Suprapubic skin (tissue), 4 donors: ENCODE measurements at places on chromosomes 1 and 21. TPM values are rescaled to one million over a fixed set of nuclear protein-coding genes. Genes with fewer than 3 reads are reported as not detected.

Gene CD1E
- total RNA-seq, result 8.9 TPM

DNA sequence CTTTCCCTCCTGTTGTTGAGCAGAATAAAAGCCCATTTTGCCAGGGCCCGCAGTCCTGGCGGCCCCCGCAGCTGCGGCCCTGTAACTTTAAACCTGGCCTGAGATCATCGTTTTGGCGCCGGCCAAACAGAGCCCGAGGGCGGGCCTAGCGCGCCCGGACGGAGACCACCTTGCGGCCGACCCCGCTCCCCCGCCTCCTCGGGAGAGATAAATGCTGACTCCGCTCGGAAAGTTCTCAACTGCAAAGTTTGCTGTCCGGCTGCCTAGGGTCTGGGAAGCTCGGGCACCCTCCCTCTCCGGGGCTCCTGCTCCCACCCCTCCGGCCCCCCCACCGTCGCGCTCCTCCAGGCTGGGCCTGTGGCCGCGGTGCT lies at the start of gene PDPN:
TSS of gene PDPN (plus strand) at position 238 of the 371 bp plus-strand sequence. CDS start 202 bp downstream, outside the sequence.
- DNase-seq, result peak; percentile 72

Gene ETV3L
- total RNA-seq, result not detected

DNA sequence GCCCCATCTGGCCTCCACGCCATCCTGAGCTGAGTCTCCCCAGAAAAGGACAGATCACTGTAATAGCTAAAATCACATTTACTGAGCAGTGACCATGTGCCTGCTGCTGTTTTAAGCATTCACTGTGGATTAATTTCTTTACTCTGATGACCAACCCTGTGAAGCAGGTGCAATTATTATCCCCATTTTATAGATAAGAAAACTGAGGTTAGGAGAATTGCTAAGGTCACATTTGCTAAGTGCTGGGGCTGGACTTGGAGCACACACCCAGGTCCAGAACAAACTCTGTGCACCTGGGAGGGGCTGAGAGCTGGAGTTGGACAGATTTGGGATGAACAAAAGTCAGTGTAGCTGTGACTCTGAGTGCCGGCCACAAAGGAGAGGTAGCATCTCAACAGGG lies 58.0 kb downstream of the SDC3 start:
- no peak for DNase-seq

- no peak for DNase-seq
Measured at GRCh38 chr1:234551032-234551378, 59.0 kb downstream of the IRF2BP2 start.

DNA sequence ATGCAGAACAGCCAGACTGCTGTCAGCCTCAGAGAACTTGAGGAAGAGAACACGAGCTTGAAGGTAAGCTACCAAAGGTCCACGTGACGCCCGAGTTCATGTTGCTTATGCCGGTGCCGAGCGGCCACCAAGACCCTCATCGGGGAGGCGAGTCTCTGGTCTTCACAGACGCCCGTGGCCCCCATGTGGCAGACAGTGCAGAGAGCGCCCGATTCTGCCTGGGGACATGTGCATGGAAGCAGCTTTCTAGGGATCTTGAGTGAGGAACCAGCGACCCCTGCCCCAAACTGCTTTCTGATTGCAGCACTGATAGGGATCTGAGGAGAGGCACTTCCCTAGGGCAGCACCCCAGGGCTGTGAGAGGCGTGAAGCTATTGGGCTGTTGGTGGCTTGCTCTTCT lies 56.3 kb upstream of the DIP2A start:
- no peak for DNase-seq

GRCh38 chr1:30134466-30135217 lies 588.7 kb downstream of the MATN1 start:
- DNase-seq, result peak; percentile 76

DNA sequence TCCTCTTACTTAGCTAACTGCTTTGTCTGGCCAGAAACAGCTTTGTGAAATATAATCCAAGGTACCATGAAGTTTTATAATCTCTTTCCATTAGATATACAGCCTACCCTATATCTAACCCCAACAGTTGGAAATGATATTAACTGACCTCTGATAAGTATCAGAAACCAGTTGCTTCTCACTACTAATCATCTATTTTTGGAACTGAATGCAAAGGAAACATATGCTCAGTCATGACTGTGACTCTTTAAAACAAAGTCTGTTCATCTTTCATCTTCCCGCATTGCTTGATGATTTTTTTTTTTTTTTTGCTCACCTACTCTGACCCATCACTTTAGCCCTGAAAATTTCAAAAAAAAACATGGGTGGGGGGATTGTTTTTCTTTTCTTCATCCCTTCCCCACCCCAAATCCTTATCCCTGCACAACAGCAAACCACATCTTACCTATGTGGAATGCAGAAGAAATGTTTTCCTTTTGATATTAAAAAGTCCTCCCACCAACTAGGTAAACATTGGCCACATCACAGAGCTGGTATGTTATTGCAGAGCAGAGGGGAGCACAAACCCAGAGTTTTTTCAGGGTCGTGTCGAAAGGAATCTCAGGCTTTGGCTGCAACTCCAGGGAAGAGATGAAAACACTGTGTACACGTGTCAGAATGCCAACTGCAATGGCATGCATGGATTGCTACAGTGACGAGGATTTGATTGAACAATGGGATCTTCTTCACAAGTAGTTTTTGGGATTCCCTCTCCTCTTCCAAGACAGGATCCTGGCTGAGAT lies 137.3 kb downstream of the SLC30A10 start:
- no peak for DNase-seq
